SJSA1 (cell line): ENCODE measurements at places on chromosomes 2 and 18.

GRCh38 chr2:207363761-207364290 lies 165.9 kb upstream of the CREB1 start:
- H3K27me3 ChIP-seq = no peaks in the 10 kb centered on the region
- H3K27ac ChIP-seq = no peak overlapping the region

GRCh38 chr2:30161929-30162706 lies 15.3 kb downstream of the YPEL5 start:
- no peak for DNase-seq
- H3K4me3 ChIP-seq = no peak overlapping the region
- H3K27ac ChIP-seq = no peak overlapping the region
- no peaks in the 10 kb centered on the region for H3K4me1 ChIP-seq

DNA sequence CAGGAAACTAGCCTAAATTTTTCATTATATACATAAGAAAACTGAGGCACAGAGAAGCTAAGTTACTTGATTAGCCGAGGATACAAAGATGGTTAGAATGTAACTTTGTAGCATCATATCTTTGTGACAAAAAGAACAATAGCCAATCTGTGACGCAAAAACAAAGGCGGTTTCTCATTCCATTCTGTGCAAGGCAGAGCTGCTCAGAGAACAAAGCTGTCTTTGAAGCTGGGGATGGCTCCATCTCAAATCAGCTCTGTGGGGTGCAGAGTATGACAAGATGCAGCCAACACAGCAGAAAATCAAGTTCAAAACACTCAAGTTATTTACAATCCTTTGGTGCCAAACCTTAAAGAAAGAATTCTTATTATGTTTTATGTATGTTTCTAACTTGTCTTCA lies 81.9 kb upstream of the VWC2L start:
- DNase-seq = no peak
- H3K36me3 ChIP-seq = no peaks in the 10 kb centered on the region
- H3K4me3 ChIP-seq = no peak overlapping the region
- H3K27ac ChIP-seq = no peak overlapping the region

GRCh38 chr18:22224339-22224738 lies 55.0 kb downstream of the GATA6 start:
- no peaks in the 10 kb centered on the region for H3K27me3 ChIP-seq
- H3K4me1 ChIP-seq = peaks cover 9% of the 10 kb centered on the region
- no peaks in the 10 kb centered on the region for H3K36me3 ChIP-seq
- DNase-seq = no peak
- no peak overlapping the region for H3K27ac ChIP-seq
- H3K4me3 ChIP-seq = no peak overlapping the region
